ENCODE measurements at places on chromosomes 1 and 21. TPM values are rescaled to one million over a fixed set of nuclear protein-coding genes. Genes with fewer than 3 reads are reported as not detected.

GRCh38 chr1:223887747-223888418 is 42.1 kb upstream of the TP53BP2 start:
- DNase-seq = peak; percentile 95

FHL3 gene
- 70.1 TPM for total RNA-seq

- DNase-seq = no peak
Observed at GRCh38 chr1:154551474-154551873, 7.0 kb downstream of the UBE2Q1 start.

SH2D5 gene
- 1.5 TPM for total RNA-seq

DNA sequence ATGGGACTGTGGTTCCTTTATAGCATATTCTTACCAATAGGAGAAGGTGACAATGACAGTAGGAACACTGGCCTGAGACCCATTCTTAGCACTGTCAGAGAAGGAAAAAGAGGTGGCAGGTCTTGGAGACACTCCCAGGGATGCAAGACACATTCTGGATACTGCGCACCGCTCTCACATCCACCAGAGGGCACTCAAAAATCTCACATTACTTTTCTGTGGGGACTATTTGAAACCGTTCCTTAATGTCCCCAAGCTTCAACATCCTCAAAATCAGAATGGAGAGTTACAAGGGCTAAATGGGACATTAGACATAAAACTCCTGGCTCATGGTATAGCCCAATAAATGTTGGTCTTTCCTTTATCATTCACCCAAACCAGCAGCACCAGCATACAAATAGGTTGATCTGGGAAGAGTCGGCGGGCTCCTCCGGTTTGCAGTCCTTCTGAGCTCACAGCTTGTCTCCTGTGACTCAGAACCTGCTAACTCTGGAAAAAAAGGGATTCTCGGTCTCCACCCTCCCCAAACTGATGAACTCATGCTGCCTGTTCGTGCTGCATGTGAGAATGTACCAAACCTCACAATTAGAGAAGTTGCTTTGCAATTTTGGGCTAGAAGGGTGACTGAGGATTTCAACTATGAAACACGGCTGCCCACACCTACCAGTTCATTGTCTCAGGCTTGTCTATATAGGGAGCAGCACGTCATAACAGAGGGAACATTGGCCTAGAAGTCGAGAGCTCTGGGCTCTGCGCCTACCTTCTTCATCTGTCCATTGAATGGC is 40.2 kb downstream of the IL12RB2 start:
- DNase-seq = peak; percentile 69

PTPRC gene
- 0.05 TPM for total RNA-seq

GRCh38 chr1:203600782-203601513 is 25.7 kb upstream of the ATP2B4 start:
- peak; percentile 41 for DNase-seq

DNA sequence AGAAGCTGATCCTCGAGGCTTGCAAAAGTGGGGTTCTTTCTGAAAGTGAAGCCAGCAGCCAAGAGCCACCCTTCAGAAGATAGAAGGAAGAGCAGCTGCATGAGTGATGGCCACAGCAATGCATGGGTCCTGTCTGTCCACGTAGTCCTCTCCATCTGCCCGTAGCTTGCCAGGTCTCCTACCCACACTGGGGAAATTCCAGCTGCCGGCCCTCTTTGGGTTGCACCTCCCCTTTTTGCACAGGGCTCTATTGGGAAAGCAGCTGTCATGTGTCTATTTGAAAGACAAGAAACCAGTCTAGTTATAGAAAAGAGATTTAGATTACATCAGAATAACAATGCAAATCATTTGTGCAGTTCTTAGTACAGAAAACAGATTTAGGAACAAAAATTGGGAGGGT is 204.4 kb downstream of the GIPC2 start:
- peak; percentile 94 for DNase-seq

S100A14 gene
- not detected for total RNA-seq

DNA sequence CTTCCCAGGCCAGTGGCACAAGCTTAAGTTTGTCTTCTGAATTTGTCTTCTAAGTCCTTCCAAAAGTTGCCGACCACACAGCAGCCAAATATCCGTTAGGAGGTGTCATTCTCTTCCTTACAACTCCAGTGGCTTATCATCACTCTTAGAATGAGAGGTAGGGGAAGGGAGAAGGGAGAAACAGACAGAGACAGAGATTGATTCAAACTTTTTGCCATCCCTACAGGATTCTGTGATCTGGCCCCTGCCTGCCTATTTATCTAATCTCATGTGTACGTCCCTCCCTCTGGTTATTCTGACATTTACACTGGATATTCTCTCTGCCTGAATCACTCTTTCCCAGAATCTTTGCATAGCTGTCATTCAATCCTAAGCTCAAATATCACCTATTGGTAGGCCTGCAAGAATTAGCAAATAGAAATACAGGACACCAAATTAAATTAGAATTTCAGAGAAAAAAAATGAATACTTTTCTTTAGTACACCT is 488 bp upstream of the GNL2 start:
- DNase-seq = no peak

GRCh38 chr1:18322368-18323032 is 158.2 kb upstream of the KLHDC7A start:
- no peak for DNase-seq

DNA sequence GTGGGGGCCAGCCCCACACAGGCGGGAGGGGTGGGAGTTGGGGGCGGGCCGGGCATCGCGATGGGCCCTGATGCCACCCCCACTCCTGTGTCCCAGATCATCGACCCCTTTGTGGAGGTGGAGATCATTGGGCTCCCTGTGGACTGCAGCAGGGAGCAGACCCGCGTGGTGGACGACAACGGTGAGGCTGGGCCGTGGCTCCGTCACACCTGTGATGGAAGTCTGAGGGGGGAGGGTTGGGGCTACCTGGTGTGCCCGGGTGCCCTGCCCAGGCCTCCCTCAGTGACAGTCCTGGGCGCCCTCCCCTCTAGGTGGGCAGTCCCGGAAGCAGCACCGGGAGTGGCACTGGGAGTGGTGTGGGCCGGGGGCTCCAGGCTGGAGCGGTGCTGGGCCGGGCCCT is 22.6 kb downstream of the PLCH2 start:
- no peak for DNase-seq

LCE1E gene
- not detected for total RNA-seq
